Stimulated activated CD4-positive, alpha-beta T cell treated with anti-CD3 and anti-CD28 coated beads, TNF-alpha, amount 100 ng/mL, for 1 hour (primary cell): ENCODE measurements at places on chromosomes 11 and 22.

GRCh38 chr11:27886857-27887256 is 186.6 kb upstream of the BDNF start:
- DNase-seq: no peak

DNA sequence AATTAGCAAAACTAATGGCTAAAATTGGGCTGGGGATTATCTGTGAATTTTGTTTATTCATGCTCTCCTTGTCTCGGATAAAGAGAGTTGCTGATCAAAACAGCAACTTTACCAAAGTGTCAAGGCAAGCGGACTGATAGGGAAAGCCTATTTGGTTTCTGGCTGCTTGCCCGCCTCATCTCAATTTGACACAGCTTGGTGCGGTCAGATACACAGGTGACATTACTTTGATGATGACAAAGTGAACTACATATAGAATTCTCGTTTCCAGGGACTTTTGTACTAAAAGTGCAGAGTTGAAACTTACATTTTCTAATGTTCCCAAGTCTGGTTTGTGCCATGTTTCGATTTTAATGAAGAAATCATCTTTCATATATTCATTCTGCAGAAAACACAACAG is 22.8 kb downstream of the PITPNB start:
- no peak for DNase-seq

- no peak for DNase-seq
These were observed 123.1 kb downstream of the ARHGAP42 start for GRCh38 chr11:100810146-100810545.

- DNase-seq: no peak
These were observed 85.3 kb upstream of the HORMAD2 start for GRCh38 chr22:29994943-29995342.

DNA sequence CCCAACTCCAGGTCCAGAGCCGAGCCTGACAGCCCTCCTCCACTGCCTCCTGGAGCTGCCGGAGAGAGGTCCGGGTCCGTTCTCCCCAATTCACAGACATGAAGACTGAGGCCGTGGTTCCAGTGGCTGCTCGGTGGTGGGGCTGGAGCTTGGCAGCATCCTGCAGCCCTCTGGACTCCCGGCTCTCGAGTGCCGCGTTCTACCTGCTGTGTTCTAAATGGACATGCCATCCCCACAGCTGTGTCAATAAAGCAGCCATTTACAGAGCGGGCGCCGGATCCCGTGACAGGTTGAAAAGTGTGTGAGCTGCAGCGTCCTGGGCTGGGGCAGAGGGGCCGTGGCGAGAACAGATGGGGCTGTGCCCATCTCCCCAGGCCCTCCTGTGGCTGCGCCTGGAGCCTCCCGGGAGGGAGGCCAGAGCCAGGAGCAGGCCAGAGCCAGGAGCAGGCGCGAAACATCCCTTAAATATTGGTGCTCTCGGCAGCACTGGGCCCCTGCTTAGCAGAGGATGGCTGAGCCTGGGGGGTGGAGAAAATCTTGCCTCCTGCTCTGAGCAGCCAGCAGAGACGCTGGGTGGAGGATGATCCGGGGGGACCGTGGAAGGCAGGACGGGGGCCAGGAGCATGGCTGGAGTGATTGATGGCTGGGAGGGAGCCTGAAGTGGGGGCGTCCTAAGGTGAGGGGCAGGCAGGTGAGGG is 46.2 kb downstream of the FLRT1 start:
- DNase-seq: no peak

GRCh38 chr11:66258473-66258893 is 10.0 kb upstream of the RAB1B start:
- no peak for DNase-seq

DNA sequence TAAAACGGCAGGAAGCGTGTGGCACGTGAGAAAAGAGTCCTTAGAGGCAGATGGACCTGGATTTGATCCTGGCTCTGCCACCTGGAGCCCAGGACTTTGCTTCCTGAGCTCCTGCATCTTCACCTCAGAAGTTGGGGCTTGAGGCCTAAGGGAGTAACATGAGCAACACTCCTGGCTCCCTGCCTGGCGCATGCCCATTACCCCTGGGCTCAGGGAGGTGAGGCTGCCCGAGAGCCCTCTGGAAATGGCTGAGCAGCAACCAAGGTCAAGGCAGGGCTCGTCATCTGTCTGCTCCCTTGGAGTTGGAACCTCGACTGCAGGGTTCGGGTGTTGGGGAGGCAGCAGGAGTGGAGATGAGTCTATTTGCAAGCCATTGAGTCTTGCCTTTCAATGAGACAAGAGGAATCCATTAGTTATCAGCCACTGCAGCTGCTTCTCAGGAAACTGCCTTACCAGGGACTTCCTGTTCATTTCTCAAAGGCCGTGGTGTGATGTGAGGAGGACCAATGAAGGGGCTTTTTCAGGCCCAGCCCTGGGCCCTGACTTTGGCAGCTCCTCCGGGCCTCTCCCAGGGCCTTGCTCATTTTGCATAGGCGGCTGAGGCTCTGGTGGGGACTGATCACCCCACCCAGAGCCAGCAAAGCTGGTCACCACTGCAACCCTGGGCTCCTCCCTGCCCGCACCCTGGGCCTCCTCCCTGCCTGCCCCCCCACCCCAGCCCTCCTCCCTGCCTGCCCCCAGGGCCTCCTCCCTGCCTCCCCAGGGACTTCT is 6.4 kb downstream of the FADS2 start:
- no peak for DNase-seq

DNA sequence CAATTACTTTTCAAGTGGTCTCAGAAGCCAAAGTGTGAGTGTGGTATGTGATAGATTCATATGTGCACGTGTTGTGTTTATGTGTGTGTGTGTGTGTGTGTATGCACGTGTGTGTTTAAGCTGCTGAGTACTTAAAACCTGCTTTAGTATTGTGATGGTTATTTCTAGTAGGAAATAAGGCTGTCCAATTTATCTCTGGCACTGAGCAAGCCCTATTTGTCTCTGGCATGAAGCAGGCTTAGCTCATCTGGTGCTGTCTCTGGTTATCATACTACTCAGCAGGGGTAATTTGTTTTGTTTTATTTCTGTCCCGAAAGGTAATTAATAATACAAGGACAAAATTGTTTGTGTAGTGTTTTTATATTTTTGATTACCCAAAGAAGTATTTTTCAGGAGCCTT is 333.7 kb downstream of the FAT3 start:
- DNase-seq: no peak

- DNase-seq: no peak
These were observed 22.0 kb upstream of the FGF4 start for GRCh38 chr11:69797156-69797555.

GRCh38 chr11:32931606-32932005 is 39.0 kb downstream of the QSER1 start:
- no peak for DNase-seq

- DNase-seq: no peak
These were observed 61.8 kb downstream of the SGSM3 start for GRCh38 chr22:40432157-40432556.

DNA sequence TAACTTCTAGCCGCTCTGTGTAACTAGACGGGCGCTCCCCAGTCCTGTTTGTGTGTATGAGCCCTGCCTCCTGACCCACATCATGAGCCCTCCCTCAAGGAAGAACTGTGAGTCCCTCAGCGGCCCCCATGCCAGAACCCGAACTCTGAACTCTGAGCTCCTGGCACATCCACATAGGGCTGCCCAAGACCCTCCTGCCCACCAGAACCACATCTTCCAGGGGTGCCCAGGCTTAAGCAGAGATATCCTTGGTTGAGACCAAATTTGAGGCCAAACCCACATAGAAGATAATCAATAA is 3.0 kb downstream of the TRIM29 start:
- DNase-seq: no peak

GRCh38 chr11:2215561-2216399 is 44.2 kb upstream of the TH start:
- DNase-seq: no peak

- DNase-seq: no peak
These were observed 32.8 kb downstream of the MS4A2 start for GRCh38 chr11:60121264-60121663.

DNA sequence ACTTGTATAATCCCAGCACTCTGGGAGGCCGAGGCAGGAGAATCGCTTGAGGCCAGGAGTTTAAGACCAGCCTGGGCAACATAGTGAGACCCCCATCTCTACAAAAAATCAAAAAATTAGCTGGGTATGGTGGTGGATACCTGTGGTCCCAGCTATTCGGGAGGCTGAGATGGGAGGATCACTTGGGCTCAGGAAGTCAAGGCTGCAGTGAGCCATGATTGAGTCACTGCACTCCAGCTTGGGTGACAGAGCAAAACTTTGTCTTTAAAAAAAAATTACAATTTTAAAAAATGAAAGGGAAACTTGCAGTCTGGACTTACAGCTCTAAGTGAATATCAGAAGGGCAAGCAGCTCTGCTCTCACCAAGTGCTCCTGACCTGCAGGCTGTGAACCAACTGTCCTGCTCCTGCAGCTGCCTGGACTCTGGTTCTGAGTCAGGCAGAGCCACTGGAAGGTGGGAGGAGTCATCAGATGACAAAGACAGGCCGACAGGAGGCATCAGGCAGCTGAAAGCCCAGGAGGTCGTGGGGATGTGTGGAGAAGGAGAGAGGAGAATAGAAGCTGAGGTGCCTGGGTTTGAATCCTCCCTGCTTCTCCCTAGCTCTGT is 9.6 kb downstream of the SMTNL1 start:
- no peak for DNase-seq
